Lower lobe of right lung (tissue), 2 donors: ENCODE measurements at places on chromosomes 11 and 22.
A peak's percentile ranks its signal among the peaks of the same experiment; 100 is the strongest.

- peak overlapping the region; percentile 80 for H3K27ac ChIP-seq
- H3K36me3 ChIP-seq, result no peaks in the 10 kb centered on the region
- peaks cover 9% of the 10 kb centered on the region for H3K4me1 ChIP-seq
- no peaks in the 10 kb centered on the region for H3K27me3 ChIP-seq
- peak overlapping the region; percentile 69 for H3K4me3 ChIP-seq
Measured at GRCh38 chr11:125111001-125111342, 454 bp downstream of the TMEM218 start.

DNA sequence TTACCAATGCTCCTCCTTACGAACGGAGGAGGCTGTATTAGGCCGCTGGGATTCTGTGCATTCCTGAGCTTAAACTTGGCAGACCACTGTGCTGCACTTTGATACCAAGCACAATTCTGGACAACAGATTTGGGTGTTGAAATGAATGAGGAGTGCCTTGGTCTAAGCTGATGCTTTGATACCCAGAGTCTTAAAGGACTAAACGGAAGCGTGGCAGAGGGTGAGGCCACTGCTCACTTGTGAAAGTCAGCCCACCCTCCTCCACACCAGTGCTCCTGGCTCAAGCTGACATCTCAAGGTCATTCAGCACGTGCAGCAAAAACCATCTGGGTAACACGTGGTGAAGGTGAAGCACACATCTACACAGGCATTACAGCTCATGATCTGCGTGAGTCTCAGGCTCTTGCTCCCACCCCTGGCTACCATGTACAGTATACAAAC is 85.9 kb downstream of the MICAL3 start:
- H3K4me3 ChIP-seq, result no peak overlapping the region
- no peaks in the 10 kb centered on the region for H3K4me1 ChIP-seq
- H3K36me3 ChIP-seq, result no peaks in the 10 kb centered on the region
- DNase-seq, result no peak
- H3K27ac ChIP-seq, result no peak overlapping the region

DNA sequence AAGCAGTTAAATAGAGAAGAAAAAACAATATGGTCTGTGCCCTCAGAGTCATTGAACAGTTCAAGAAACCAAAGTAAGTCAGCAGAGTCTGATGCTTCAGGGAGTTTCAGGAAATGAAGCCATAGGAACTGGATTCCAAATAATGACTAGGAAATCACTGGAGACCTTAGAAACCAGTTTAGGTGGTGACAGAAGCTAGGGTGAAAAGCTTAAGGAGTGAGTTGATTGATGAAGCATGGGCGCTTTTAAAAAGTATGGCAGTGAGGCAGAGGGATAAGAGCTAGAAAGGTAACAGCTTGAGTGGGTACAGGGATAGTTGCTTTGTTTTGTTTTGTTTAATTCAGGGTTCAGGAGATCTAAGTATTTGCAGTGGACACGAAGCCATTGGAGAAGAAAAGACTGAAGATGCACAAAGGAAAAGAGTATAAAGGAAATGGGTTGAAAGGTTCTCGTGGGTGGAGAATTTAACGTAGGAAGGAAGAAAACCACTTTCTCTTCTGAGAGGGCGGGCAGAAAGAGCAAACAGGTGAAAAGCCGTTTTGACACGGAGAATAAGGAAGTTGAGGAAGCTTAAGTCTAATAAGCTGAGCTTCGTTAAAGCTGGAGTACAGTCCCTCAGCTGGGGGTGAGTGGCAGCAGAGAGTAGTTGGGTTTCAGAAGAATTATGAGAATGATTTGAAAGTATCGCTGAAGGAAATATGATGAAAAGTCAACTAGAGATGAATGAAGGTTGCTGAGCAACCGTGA is 14.8 kb downstream of the SGSM3 start:
- no peak for DNase-seq
- H3K36me3 ChIP-seq, result no peaks in the 10 kb centered on the region
- peak overlapping the region; percentile 42 for H3K27ac ChIP-seq
- no peaks in the 10 kb centered on the region for H3K27me3 ChIP-seq

DNA sequence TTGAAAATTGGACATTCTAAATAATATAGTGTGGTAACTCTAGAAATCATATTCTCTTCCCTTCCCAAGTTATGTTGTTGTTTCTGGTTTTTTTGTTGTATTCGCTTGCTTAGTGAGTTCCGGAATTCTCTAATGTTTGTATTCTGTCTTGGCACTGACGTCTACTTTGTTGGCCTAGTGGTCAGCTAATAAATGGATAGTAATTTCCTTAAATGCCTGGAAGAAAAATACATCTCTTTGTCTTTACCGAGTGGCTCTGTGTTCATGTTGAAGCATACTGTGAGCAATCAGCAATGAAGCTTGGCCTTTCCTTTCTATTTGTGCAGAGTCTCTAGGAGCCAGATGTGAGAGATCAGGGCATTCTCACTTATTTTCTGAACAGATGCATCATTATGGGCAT is 1225.7 kb downstream of the JRKL start:
- H3K4me1 ChIP-seq, result no peaks in the 10 kb centered on the region
- no peak overlapping the region for H3K27ac ChIP-seq
- no peak overlapping the region for H3K4me3 ChIP-seq
- no peaks in the 10 kb centered on the region for H3K27me3 ChIP-seq

GRCh38 chr11:110773442-110773841 is 61.2 kb upstream of the ARHGAP20 start:
- H3K27ac ChIP-seq, result no peak overlapping the region
- no peaks in the 10 kb centered on the region for H3K27me3 ChIP-seq
- no peaks in the 10 kb centered on the region for H3K36me3 ChIP-seq
- peaks cover 30% of the 10 kb centered on the region for H3K4me1 ChIP-seq

DNA sequence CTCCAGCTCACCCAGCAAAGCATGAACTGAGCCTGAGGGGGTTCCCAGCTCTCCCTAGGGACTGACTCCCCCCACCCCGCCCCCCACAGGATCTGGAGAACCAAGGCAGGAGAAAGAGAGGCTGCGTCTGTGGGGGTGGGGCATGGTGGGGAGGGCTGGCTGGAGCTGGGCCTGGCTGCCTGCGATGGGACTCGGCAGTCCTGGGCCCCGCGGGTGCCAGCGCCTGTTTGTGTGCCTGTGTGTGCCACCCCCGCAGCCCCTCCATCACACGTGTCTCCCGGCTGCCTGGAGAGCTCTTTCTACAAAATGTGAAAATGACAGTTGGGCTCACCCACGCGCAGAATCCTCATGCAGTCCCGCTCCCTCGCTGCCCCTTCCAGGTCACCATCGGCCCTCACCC is 46.8 kb downstream of the CACNA1I start:
- no peaks in the 10 kb centered on the region for H3K36me3 ChIP-seq
- H3K4me3 ChIP-seq, result no peak overlapping the region
- H3K27me3 ChIP-seq, result peaks cover 42% of the 10 kb centered on the region

DNA sequence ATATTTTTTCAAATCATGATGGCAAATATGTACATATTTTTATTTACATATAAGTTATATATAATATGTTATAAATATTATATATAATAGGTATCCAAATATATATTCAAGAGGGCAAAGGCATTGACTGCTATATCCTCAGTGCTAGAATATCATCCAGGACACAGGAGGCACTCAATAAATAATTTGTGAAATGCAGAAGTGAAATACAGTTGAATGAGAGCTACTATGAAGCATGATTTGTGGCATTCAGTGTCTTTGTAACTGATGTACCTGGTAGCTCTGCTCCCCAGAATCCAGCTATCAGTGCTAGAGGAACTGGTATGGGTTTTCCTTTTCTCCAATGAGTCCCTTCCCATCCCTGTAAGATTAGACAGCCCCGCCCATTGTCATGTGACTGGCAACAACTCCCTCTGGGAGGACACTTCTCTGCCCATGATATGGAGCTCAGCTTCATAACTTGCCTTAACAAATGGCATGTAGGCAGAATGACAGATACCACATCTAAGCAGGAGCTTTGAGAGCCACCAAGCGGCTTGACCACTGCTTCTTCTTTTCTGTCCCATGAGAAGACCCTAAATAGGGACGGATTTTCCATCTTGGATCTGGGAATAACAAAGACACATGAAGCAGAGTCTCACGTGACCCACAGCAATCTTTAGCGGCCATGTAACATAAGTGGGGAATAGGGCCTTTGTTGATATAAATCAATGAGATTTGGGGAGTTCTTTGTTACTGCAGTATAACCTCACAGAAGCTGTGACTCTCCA is 10.2 kb upstream of the CD82 start:
- no peak overlapping the region for H3K27ac ChIP-seq
- no peaks in the 10 kb centered on the region for H3K36me3 ChIP-seq
- H3K27me3 ChIP-seq, result no peaks in the 10 kb centered on the region
- H3K4me3 ChIP-seq, result no peak overlapping the region
- peaks cover 13% of the 10 kb centered on the region for H3K4me1 ChIP-seq
